Epithelial cell of prostate (primary cell): ENCODE measurements at places on chromosomes 5 and 9.

- DNase-seq, result no peak
Observed at GRCh38 chr5:38265546-38266179, 7.3 kb downstream of the EGFLAM start.

DNA sequence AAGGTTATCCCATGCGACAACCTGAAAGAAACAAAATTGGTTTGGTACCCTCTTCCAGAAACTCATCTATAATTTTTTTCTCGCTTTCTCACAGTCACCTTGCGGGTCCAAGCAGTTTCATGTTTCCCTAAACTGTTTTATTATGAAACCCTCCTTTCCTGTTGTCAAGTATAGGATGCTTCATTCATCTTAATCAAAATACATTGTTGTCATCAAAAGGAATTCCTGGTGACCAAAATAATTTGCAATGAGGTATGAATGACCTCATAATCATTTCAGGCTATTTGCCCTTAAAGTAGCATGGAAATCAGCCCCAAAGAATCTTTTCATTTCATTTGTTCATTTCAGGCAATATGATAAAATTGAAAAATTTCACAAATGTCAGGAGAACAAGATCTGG lies 503.0 kb downstream of the SPATA31D1 start:
- DNase-seq, result no peak

GRCh38 chr5:36298552-36298951 lies 3.1 kb downstream of the RANBP3L start:
- no peak for DNase-seq

GRCh38 chr5:175059687-175060211 lies 335.4 kb downstream of the MSX2 start:
- DNase-seq, result no peak

GRCh38 chr5:141771562-141771961 lies 89.5 kb upstream of the ARAP3 start:
- no peak for DNase-seq

DNA sequence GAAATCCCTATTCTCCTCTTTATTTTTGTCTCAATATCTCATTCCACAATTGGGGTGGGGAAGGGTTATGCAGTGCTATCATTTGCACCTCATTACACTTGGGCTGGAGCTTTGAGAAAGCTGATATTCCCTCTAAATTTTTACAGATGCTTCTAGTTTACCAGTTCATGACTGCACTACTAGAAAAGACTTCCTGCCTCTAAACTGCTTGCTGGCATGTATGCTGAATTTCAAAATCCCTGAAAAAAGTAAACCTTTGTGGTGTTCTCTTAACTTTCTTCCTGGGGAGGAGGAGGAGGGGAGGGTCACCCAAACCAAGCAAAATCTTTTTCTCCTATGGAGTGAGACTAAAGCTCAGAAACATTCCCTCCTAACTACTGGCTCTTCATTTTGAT lies 45.1 kb downstream of the BNC2 start:
- no peak for DNase-seq

DNA sequence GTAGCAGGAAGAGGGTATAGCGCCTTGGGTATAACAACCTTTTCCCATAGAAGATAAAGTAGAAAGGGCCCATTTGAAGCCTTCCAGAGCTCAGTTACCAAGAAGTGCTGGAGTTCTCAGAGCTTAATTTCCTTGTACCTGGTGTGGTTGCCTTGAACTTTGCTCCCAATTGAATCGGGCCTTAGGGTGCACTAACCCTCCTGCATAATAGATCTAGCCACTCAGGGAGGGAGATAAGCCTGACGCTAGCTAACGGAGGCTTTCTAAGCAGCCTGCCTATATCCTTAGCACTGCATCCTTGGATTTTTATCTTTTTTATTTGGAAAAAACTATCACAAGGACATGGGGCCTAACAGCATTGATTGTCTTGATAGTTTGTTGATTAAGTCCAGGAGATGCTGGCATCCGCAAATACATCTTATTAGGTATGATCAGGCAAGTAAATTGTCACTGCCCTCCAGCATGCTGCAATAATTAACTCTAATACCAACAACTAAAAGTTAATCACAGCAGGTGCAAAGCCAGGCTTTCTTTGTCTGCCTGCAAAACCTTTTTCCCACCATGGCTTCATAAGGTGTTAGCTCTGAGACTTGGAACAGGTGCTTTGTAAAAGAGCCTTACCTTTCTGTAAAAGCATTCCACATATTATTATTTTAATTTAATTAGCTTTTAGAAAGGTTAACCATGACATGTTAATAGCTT lies 199.4 kb downstream of the SREK1 start:
- DNase-seq, result no peak

DNA sequence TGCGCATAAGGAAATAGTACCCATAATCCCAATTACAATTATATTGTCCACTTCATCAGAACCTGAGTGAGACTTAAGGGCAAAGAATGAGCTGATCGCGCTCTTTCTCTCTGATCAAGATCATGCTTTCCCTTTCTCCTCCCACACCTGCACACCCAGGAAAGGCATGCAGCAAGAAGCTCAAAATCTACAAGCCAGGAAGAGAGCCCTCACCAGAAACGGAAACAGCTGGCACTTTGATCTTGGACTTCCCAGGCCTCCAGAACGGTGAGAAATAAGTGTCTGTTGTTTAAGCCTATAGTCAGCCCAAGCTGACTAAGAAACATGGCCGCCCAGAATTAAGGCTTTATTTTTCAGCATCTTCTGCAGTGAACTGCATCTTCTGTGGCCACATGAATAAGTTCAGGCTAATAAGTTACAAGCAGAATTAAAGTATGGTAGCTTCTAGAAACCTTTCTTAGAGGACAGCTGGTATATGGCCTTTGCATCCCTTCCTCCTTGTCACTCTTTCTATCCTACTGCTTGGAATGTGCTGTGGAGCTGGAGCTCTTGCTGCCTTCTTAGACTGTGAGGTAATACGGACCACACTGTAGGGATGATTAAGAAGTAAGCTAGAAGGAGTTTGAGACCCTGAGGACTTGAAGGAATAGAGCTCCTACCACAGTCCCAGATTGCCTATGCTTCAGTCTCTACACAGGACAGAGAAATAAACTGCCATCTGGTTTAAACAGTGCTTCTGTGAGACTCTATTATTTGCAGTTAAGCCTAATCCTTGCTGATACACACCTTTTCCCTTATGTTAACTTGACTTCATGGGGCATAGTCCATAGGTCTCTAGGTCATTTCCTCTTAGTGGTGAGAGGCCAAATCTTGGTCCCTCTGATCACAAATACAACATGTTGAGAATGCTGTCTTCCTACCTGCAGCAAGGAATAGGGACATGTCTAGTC lies 17.2 kb downstream of the OR2S2 start:
- no peak for DNase-seq

GRCh38 chr9:34154057-34154456 lies 24.8 kb upstream of the UBAP1 start:
- DNase-seq, result no peak

GRCh38 chr5:98483301-98483685 lies 290.2 kb upstream of the RGMB start:
- no peak for DNase-seq

DNA sequence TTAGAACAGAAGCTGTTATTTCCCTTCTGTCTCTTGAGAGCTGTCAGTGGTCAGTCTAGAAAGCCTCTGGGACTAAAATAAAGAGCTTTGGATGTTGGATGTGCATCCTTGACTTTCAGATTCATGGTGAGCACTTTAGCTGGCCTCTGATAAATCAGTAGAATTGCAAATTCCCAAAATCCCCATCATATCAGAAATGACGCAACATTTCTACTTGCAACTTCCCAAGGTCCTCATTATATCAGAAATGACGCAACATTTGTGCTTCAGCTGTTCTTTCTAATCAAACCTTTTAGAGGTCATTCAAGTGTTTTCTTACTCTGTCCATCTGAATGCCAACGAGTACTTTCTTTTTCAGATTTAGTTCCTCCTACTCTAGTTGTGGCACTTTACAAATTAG lies 167.3 kb upstream of the MOCS2 start:
- DNase-seq, result no peak

GRCh38 chr9:15882883-15883282 lies 330.0 kb downstream of the CCDC171 start:
- no peak for DNase-seq

- DNase-seq, result no peak
Observed at GRCh38 chr5:16666130-16666882, 49.5 kb upstream of the RETREG1 start.

DNA sequence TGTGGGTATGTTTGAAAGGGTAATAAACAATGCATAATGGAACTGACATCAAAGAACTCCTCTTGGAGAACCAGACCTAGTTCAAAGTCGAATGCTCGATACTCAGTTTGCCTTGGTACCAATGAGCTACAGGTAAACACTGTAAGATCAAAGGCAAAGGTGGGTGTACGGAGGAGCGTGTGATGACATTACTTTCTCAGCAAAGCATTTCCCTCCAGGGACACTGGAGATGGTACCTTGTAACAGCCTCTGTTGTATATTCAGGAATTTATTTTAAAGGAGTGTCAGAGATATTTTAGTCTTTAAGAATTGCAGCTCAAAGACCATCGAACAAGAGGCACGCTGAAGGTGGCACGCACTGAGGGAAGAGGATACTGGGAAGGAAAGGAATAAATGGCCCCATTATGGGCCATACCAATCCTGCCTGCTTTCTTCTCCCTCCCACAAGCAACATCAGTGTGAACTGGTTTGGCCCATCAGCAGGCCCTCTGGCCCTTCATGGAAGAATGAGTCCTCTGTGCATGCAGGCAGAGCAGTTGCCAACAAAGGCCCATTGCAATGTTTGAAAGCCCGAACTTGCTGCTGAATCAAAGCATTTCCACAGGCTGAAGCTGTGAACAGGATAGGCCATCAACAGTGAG lies 410.2 kb downstream of the ACTL7B start:
- no peak for DNase-seq

DNA sequence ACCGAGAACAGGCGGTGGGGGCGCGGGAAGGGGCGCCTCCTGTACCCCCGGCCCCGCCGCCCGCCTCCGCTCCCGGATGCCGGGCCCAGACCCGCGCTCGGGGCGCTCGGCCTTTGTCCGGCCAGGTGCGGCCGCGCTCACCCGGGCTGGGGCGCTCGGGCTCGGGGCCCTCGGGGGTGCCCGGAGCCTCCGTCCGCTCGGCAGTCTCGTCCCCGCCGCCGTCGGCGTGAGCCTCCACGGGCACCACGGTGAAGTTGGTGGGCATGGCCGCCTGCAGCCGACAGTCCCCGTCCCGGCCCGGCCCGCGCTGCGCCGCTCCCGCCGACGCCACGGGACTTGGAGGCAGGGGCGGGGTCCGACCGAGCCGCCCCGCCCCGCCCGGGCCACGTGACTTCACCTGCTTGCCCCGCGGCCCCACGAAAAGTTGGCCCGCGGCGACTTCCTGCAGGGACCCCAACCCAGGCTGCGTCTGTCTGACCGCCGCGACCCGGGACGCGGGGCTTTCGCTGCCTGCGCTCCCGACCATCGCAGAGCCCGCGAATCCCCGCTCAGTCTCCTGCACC lies at the start of gene SLC12A7:
Gene SLC12A7, minus strand, starts transcription at position 337 of the 563 bp plus-strand sequence. Its CDS starts 72 bp downstream, at position 265.
- DNase-seq, result no peak

GRCh38 chr5:95739857-95740256 lies 8.7 kb downstream of the RHOBTB3 start:
- DNase-seq, result no peak

GRCh38 chr5:119071561-119071995 lies 691 bp downstream of the DMXL1 start:
- no peak for DNase-seq
